ENCODE measurements at places on chromosomes 4 and X.
A peak's percentile ranks its signal among the peaks of the same experiment; 100 is the strongest.

DNA sequence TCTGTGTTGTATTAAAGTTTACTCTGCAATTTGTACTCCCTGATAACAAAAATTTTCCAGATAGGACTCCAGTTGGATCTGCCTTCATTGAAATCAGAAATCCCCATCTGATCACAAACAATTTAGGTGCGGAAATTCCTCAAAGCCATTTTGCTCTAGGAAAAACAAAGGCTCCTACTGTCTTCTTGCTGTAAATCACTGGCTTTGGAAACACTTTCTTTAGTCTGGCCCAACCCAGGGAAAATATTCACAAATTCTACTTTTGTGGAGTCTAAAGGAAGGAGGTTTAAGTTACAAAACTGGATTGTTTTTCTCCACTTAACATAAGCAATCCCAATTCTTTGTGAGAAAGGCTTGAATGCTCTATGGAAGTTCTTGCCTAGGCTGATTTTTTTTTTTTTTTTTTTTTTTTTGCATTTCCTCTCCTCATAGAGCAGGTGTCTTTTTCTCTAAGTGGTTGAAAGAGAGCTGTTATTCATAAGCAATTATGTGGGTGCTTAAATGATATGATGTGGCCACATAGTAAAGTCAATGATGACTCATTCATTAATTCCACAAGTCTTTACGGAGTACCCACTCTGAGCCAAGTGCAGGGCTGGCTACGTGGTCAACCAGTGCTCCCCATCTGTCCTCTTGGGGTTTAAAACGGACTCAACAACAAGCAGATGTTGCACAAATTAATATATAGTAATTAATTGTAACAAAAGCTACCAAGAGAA, 261.4 kb downstream of the LDB2 start:
- no peak for DNase-seq

GRCh38 chr4:78880874-78881492, 58.3 kb downstream of the PAQR3 start:
- no peak for DNase-seq

- DNase-seq = peak; percentile 67
These were observed 14.1 kb upstream of the CYTL1 start for GRCh38 chr4:5033281-5033841.

DNA sequence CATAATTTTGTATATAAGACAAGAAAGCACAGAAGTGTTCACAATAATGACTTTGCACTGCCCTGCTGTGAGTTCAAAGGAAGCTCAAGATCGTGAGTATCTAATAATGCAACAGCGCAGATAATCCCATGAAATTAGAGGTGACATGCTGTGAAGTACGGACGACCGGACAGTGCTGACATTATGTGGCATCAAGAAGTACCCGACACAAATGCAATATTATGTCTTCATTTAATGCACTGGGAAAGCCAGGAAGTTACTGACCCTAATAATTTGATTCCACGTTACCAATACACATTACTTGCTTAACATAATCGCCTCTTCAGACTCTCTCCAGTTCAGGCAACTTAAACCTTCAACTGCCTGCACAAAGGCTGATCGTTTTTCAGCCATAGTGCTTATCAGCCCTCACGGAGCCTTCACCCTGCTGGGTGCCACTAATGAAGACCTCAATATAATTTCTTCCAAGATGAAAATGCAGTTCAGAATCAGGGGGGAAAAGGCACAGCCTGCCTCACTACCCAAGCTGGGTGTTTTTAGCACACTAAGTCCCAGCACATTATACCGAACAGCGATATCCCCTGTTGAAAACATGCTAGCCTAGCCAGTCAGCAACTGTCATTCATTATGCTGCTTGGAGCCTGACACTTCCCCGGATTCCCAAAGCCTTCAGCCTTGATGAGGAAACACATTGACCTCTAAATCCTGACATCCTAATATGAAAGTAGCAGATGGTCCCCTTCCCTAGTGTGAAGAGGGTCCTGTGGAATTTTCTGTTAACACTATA, 56.1 kb downstream of the SLC7A11 start:
- DNase-seq = no peak

GRCh38 chrX:124362072-124362471, 15.7 kb downstream of the SH2D1A start:
- no peak for DNase-seq

DNA sequence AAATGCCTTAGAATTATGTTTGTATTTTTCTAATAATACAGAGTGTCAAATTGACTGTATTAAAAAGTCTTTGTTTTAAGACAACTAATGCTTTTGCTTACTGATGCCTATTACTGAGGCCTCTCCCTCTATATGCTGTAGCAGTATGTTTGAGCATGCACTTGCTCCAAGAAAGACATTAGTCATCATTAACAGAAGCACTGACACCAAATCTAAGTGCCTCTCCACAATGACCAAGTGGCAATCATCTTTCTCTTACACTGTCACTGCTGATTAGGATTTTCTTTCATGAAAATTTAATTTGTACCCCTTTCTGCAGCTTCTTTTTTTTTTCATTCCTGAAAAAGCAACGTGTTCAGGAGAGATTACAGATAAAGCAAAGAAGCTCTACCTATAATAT, 11.1 kb upstream of the MAB21L2 start:
- no peak for DNase-seq

GRCh38 chr4:44237643-44238042, 211.0 kb downstream of the KCTD8 start:
- DNase-seq = no peak

DNA sequence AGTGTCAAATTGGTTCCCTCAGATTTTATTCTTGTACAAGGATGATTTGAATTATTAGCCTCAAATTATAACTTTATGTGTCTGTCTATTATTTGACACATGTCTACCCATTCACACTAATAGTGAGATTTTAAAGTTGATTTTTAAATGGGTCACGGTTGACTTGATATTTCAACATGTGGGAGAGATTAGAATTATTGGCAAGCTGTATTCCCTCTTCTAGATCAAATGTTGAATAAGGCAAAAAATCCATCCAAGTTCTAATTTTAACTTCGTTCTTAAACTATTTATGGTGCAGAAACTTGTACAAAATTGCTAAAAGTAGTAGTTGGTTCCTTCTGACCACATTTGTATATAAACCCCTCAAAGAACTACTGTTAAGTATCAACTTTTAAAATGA, 1498.0 kb downstream of the STIM2 start:
- DNase-seq = no peak

GRCh38 chrX:63713526-63713925, 71.5 kb downstream of the ARHGEF9 start:
- no peak for DNase-seq

GRCh38 chr4:6450709-6451108, 21.7 kb downstream of the PPP2R2C start:
- no peak for DNase-seq

DNA sequence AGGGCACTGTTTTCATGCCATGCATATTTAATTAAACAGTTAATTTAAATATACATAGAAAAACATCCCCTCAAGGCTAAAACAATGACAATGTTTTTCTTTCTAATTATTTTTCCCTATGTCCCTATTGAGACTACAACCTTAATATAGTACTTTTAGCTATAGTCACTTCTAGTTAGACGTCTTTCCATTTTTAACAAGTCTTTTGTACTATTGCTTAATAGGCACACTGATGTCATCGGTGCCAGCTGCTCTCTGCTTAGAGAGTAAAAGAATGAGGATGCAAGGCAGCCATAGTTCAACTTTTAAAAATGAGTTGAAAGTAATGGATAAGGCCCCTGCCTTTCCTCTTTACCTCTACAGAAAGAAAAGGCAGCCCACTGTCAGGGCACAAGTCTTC, 191.1 kb downstream of the KCTD8 start:
- no peak for DNase-seq

GRCh38 chr4:95596676-95597075, 47.9 kb upstream of the UNC5C start:
- DNase-seq = no peak

DNA sequence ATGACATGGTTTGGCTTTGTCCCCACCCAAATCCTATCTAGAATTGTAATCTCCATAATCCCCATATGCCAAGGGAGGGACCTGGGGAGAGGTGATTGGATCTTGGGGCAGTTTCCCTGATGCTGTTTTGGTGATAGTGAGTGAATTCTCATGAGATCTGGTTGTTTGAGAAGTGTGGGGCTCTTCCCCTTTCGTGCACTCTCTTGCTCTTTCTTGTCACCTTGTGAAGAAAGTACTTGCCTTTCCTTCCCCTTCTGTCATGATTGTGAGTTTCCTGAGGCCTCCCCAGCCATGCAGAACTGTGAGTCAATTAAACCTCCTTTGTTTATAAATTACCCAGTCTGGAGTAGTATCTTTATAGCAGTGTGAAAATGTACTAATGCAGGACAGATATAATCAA, 36.4 kb upstream of the FREM3 start:
- no peak for DNase-seq

DNA sequence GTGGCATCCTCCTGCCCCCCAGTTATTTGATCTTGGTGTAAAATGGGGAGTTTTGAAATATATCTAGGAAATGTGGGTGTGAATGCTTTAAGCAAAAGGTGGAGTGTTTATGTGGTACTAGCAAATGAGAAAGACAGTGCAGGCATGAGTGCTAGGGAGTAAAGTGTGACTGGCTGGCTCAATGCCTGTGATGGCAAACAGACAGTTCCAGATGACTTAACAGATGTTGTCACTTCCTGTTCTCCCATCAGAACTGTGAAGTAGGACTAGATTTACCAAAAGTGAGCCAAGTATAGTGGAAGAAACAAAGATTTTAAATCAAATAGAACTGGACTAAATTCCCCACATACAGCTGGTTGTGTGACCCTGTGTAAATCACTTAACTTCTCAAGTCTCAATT, 8.4 kb upstream of the AMOT start:
- DNase-seq = peak; percentile 36

GRCh38 chr4:176142253-176142652, 53.1 kb downstream of the SPATA4 start:
- DNase-seq = no peak

GRCh38 chr4:110702326-110702725, 79.4 kb upstream of the PITX2 start:
- no peak for DNase-seq

DNA sequence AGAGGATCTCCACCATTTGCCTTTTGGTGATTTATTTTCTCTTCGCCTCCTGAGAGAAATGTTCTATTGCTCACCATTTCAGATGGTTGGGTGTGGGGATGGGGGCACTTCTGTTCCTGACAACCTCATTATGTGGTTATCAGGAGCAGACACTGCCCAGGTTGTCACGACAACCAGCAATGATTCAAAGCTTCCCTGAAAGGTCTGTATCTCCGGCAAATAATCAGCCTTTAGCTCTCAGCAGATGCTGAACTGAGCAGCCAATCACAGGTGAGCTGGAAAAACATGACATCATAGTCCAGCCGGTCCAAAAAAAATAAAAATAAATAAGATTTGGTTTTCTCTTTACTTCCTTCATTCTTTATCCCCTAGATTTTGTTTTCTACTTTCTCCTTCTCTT, 5.5 kb upstream of the PAK3 start:
- DNase-seq = no peak

GRCh38 chr4:24781999-24782745, 13.2 kb upstream of the SOD3 start:
- DNase-seq = no peak

DNA sequence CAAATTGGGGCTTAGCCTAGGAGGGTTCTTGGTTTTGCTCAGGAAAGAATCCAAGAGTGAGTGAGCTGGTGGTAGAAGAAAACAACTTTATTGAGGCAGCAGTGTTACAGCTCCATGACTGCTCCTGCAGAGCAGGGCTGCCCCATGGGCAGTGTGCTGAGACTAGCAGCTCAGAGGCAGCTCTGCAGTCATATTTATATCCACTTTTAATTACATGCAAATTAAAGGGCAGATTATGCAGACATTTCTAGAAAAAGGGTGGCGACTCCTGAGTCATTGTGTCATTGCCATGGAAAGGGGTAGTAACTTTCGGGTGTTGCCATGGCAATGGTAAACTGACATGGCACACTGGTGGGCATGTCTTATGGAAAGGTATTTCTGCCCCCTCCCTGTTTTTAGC, 202.2 kb downstream of the CLCN4 start:
- DNase-seq = no peak

- no peak for DNase-seq
These were observed 17.8 kb downstream of the ZDHHC9 start for GRCh38 chrX:129825746-129826505.

DNA sequence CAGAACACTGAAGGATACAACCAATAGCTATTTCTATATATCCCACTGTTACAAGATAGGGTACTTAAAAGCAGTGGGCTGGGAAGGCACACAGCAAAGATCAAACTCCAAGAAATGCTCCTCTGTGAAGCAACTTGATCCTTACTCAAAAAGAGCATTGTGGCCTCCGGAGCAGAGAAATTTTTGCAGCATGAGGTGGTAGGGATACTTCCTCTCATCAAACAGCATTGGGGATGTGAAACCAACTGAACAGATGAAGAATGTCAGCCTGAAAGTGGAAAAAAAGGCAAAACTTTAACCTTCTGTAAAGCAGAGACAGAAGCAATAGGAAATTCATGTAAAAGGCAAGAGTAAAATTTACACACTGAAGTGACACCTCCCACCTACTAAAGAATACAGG, 92.2 kb downstream of the HUWE1 start:
- DNase-seq = no peak
